ENCODE measurements at places on chromosomes 7 and 10.

- no peak for DNase-seq
Observed at GRCh38 chr7:22361795-22362194, 4.8 kb upstream of the RAPGEF5 start.

- no peak for DNase-seq
Observed at GRCh38 chr7:44148961-44149536, 7.9 kb upstream of the MYL7 start.

DNA sequence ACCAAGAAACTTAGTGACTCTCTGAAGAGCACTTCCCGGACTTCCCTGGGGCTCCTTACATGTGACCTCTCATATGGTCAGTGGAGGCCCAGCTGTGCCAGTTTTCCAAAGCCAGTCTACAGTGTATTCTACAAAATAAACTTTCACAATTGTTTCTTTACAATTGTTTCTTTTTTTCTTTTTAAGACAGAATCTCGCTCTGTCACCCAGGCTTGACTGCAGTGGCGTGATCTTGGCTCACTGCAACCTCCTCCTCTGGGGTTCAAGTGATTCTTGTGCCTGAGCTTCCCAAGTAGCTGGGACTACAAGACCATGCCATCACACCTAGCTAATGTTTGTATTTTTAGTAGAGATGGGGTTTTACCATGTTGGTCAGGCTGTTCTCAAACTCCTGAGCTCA, 25.9 kb downstream of the CYP17A1 start:
- no peak for DNase-seq

DNA sequence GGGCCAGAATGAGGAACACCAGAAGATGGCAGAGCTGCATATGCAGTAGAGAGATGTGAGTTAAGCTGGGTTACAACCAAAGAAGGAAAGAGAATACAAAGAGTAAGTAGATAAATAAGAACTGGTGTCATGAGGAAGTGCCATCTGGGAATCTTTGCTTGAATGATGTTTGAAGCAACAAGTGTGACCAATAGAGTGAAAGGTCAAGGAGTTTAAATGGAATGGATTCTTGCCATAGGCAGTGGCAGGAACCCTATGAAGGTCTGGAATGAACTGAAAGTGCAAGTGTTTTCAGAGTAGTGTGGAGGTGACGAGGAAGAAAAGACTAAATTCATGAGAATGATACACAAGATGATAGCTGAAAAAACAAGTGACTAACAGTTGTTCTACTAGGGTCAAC, 21.6 kb downstream of the MEST start:
- DNase-seq, result no peak

DNA sequence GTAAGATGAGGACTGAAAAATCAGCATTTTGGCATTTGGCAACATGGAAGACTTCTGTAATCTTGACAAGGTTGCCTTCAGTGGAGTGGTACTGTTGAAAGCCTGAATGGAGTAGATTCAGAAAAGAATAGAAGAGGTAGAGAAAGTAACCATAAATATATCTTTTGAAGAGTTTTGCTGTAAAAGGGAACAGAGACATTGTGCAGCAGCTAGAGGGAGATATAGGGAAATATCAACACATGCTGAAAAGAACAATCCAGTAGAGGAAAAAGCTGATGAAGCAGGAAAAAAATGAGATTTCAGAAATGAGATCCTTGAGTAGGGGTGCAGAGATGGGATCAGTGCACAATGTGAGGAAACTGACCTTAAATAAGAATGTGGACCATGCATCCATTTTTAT, 60.0 kb downstream of the RAPGEF5 start:
- no peak for DNase-seq

- DNase-seq, result no peak
Observed at GRCh38 chr10:3046981-3047547, 20.3 kb upstream of the PFKP start.

GRCh38 chr10:17349717-17350116, 104.7 kb downstream of the ST8SIA6 start:
- no peak for DNase-seq

DNA sequence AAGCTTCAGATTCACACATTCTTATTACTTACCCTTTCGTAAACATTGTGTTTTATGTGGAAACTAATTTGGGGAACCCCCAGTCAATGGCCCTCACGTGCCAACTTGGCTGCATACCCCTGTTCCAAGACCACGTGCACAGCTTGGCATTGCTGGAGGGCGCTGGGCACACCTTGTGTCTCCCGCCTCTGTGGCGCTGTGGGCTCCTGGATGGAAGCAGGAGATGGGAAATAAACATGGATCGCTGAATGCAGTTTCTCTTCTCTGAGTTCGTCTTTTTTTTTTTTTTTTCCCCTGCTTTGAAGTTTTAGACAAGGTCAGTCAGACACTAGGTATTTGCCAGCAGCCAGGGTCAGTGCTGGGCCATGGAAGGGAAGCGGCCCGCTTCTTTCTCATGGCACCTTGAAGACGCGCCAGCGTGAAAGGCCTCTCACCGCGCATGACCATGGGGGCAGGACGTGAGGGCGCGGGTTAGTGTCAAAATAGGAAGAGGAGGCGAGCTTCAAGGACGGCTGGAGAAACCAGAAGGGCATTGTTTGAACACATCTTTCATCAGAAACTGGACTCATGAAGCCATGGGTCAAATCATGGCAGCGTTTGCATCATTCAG, 27.3 kb downstream of the BNIP3 start:
- no peak for DNase-seq

DNA sequence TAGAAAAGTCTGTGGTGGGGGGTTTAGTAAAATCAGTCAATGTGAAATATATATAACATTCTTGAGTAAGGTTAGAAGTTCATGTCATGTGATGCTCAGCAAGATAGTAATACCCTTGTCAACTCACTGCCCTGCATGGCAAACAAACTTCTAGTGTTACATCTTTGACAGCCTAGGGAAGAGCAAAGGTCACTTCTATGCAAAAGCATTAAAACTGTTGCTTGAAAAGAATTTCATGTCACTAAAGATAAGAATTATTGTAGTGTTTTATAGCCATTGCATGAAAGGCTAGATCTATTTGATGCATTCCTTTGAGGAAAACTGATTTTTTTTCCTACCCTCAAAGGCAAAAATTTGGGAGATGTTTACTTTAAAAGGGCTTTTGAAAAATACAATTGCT, 176.0 kb downstream of the SKAP2 start:
- DNase-seq, result no peak

DNA sequence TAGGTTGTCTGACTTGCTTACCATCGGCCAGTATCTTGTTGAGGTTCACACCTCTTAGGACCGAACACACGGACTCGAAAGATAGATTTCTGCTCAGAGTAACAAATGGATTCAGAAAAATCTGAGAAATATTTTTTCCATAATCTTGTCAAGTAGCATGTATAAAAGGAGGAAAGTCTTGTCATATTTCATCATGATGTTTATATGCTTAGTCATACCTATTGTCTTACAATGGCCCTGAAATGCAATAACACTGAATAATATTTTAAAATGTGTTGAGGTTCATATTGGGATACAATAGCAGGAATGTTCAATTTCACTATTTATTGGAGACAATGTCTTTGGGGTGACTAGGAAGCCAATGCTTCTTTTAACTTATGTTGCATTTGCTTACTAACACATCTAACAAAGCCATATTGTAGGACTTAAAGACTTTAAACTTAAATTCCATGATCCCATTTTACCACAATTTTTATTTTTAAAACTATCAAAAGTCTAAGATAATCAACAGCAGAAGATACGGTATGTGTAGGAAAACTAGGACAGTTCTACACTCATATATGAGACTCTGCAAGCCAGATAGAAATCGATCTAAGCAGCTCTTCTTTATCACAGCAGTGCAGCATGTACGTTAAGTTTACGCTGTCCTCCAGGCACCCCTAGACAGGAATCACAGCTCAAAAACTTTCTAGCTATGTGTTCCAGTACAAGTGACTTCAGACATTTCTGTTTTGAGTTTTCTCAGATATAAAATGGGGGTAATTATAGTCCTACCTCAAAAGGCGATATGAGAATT, 135.7 kb upstream of the CAV2 start:
- no peak for DNase-seq

GRCh38 chr10:93420091-93420490, 62.0 kb downstream of the MYOF start:
- no peak for DNase-seq

GRCh38 chr7:117479225-117480054, at the start of gene CFTR:
CFTR (plus strand) TSS chr7:117480025; CDS start chr7:117480095, 70 bp downstream.
- DNase-seq, result no peak

DNA sequence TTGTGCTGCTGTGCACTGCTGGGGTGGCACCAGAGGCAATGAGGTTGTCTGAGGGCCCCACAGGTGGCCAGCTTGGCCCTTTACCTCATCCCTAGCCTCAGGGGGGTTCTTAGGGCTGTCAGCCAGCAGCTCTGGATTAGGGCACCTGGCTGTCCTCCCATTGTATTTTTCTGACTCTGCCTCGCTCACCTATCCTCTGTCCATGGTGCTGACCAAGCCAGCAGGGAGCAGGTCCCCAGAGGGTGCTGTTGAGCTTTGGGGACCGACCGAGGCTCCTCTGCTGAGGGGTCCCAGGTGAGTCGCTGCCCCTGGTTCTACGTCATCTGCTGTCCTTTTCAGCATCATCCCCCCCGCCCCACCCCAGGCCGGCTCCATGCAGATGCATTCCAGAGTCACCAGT, 32.1 kb upstream of the ZNF735 start:
- no peak for DNase-seq

DNA sequence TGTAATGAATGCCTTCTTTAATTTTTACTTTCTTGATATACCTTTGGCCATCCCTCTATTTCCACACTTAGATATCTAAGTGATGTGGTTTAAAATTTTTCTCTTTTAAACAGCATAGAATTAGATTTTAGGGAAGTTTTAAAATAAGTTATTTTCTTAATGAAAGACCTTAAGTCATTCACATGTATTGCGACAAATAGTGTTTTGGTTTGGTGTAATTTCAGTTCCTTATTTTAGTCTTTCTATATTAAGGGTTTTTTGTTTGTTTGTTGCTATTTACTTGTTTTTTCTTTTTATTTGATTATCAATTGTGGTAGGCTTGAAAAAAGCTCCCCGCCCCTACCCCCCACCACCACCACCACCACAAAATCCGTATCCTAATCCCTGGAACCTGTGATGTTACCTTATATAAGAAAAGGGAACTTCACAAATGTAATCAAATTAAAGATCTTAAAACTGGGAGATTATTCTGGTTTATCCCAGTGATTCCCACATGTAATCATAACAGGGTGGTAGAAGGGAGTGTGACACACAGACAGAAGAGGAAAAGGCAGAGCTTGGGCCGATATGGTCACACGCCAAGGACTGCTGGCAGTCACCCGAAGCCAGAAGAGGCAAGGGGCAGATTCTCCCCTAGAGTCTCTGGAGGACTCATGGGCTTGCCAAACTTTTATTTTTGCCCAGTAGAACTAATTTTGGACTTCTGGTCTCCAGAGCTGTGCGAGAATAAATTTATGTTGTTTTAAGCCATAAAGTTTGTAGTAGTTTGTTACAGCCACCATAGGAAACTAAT, 149.7 kb downstream of the NPSR1 start:
- DNase-seq, result no peak

DNA sequence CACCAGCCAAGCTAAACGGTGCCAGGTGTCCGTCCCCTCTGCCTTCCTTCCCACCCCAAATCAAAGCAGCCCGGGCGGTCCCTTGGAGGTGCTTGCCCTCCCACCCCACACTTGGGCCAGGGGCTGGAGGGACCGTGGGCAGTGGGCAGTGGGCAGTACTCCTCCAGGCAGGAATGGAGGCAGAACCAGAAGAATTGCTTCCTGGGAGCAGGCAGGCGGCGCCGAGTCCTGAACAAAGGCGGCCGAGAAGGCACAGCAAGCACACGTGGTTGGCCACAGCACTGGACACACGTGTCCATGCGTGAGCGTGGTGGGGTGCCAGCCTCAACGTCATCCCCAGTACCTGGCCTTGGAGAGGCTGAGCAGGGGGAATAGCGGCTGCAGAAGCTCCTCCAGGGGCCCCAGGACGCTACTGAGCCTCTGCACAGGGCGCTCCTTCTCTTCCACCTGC, 48.4 kb upstream of the NKX6-2 start:
- no peak for DNase-seq

- DNase-seq, result no peak
Observed at GRCh38 chr10:86813101-86813500, 56.7 kb downstream of the BMPR1A start.

DNA sequence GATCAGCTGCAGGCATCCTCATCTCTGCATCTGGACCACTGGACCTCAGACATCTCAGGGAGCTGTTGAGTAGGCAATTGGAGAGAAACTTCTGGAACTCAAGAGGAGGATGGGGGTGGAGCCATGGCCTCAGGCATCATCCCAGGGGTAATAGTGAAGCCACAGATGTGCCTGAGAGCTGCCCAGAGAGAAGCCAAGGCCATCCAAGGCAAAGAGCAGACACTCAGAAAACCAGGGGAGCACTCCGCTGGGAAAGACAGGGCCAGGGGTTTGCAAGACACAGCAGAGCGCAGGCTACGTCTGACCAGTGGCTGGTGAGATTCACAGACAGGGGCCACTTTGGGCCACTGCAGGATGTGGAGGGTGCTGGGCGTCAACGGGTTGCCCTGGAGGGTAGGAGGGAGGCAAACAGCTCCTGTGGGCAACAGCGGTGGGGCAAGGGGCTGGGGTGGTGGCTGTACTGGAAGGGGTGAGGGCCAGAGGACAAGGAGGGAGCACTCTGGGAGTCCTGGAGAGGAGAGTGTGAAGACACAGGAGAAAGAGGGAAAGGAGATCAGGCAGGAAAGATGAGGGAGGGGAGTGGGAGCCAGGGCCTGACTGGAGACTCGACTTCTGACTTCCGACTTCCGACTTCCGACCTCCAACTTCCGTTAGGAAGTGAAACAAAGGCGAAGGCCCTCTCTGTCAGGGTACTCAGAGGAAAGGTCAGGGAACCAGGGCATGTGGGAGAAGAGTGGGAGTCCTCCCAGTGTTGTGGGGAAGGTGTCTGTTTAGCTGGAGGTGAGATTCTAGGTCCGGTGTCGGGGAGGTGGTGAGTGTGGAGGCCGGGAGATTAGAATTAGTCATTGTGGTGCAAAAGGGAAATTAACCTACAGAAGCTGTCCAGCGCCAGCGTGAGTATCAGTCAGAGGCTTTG, 69.7 kb upstream of the ANTXRL start:
- DNase-seq, result no peak

DNA sequence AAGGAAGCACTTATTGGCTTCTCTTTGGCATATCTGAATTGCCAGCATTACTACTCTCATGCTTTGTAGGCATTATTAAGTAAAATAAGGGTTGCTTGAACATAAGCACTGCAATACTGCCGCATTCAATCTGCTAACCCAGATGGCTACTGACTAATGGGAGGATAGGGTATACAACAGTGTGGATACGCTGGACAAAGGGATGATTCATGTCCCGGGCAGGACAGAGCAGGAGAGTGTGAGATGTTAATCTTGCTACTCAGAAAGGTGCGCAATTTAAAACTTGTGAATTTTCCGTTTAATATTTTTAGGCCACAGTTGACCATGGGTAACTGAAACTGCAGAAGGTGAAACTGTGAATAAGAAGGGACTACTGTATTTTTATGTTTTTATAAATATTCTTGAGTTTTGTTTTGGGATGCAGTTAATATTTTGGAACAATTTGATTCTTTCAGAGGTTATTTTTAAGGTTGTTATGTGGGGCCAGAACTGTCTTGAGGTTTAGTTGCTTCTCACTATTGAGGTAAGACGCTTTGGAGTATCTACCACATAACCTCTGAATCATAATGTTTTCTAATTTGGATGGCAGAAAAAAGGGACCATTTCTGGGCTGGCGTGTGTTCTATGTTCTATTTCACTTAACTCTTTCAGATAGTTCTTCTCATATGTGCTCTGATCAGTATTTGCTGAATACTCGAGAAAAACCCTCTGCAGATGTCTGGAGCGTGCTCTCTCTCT, 75.7 kb upstream of the SYPL1 start:
- DNase-seq, result no peak

GRCh38 chr10:44834131-44834530, 77.0 kb upstream of the TMEM72 start:
- no peak for DNase-seq

GRCh38 chr10:63666836-63667383, 145.7 kb downstream of the REEP3 start:
- DNase-seq, result no peak
